T47D (cell line): ENCODE measurements at places on chromosomes 3 and 15.

DNA sequence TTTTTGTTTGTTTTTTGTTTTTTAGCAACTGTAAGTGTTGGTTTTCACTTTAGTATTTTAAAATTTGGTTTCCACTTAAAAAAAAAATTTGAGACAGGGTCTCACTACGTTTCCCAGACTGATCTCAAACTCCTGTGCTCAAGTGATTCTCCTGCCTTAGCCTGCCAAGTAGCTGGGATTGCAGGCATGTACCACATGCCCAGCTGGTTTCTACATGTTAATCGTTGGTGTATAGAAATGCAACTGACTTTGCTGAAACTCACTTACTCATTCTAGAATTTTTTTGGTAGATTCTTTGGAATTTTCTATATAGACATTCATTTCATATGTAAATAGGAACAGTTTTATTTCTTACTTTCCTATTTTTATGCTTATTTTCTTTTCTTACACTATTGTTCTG lies 244.7 kb upstream of the MRPL3 start:
- DNase-seq = no peak

DNA sequence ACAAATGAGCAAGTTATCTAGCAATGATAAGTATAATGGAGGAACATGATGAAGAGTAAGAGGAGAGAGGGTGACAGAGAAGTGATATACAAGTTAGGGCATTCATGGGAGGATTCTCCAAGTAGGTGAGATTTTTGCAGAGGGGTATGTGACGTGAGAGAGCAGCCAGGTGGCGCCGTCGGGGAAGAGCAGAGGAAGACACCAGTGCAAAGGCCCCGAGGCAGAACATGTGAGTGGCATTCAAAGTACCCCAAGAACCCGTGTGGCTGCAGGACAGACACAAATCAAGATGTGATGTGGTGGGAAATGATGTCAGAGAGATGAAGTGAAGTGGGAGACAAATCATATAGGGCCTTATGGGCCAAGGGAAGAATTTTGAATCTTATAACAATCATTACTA lies 81.8 kb upstream of the GRM7 start:
- DNase-seq = no peak

- DNase-seq = no peak
Observed at GRCh38 chr3:158095111-158095813, 11.0 kb downstream of the SHOX2 start.

- DNase-seq = peak; percentile 2
Observed at GRCh38 chr3:50675179-50676030, 678 bp downstream of the DOCK3 start.

DNA sequence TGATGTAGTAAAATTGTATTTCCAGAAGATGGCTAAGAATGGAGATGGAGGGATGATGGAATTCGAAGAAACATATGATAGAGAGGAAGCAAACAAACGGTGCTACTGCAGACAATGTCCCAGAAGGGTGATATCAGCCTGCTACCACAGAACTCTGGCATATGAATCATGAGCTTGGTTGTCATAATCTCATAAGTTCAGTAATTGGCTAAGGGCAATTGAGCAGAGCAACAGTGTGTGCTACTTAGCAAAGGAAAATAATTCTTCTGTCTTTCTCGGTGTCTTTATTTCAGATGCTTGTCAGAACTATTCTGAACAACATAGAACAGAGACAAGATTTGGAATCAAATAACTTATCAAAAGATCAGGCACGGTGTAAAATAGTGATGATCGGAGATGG lies 407.3 kb downstream of the GBE1 start:
- DNase-seq = no peak

DNA sequence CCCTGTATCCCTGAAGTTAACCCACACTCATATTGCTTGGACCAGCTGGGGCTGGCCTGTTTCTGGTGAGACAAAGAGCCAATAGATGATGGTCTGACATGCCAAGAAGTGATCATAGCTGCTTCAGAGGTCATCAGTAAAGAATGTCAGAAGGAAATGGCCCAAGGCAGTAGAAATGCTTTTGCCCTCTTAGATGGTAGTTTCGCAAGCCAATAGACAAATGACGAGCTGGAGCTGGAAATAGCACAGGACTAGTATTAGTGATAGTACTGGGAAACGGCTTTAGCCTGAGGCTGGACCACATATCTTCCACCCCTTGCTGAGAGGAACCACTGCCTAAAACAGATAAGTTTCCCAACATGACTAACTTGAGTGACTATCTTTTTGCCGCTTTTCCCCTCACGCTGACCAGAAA lies 176.1 kb upstream of the THBS1 start:
- DNase-seq = no peak

- DNase-seq = no peak
Observed at GRCh38 chr15:39783244-39783820, 691 bp upstream of the FSIP1 start.

DNA sequence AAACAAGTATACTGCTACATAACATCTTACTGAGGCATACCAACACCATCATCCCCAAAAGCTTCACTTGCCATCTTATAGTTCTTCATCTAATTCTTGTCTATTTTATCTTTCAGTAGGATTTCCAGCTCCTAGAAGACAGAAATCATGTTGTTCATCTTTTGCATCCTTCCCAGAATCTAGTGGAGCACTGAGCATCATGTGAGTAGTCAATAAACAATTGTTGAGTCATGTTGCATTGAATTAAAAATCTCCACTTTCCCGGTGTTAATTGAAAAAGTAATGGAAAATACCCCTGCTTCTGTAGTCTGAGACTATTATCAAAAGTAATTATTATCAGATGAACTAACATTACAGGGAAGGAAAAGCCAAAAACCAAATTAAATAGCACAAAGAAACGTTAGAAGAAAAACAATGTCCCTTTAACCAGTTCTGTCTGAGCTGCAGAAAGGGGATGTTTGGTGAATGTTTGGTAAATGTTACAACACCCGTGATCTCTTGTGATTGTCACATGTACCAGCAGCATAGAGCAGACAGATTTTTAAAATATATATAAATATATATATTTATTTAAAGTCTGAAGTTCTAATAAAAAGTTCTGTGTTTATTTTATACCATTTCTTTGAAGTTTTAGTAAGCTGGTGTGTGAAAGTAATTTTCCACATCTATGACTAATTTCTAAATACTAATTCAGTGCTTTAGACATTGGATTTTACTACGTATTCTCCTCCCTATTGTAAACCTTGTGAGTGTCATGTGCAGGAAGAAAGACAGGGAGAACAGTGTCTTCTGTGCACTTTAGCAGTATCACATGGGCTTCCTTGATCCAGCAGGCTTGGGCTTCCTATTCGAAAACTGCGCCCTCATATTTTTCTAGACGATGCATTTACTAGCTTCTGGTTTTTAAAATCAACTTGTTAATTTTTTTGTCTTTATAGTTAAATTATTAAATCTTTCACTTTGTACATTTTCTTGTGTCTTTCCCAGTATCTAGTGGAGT lies 85.6 kb downstream of the RAP2B start:
- DNase-seq = no peak

DNA sequence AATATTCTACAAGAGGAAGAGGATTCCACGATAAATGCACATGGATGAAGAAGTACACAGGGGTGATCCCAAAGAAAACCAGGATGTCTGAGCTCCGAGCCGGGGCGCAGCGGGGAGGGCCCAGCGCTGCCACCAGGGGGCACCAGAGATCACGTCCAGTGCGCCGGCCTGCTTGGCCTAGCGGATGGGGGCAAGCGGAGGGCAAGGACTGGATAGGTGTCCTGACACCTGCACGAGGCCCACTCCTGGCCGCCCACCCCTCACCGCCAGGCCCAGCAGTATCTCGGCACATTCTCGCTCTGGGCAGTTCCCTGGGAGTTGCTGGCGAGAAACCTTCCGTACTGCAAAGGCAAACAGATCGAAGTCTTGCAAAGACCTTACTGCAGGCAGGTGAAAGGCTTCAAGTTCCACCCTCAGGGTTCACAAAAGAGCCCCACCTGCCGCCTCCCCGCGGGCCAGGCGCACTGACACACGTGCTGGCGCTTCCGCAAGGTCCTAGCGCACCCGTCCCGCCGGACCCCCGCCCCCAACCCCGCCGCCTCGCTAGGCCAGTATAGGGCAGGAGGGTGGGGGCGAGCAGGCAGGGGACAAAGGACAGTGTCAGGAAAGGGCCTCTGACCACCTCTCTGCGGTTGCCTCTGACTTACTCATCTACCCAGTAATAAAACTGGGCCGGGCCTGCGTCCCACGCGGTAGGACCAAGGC lies 3.3 kb downstream of the ANKRD63 start:
- peak; percentile 70 for DNase-seq

- DNase-seq = no peak
Observed at GRCh38 chr15:31934821-31935220, 95.5 kb upstream of the CHRNA7 start.

DNA sequence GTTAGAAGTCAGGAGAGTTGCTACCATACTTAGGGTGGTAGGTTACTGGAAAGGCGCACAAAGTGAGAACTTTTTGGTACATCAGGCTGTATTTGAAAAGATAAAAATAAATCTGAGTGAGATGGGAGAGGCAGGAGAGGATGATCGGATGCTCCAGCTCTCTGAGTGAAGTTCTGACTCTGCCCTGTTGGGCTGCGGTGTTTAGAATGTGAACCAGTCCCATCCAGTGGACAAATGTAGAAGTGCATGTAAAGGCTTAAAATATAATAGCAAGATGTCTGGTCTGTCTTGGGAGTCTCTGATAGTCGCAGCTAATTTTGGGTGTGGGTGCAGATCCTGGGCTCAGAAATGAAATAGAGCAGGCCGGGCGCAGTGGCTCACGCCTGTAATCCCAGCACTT lies 30.4 kb downstream of the ACKR2 start:
- peak; percentile 88 for DNase-seq

DNA sequence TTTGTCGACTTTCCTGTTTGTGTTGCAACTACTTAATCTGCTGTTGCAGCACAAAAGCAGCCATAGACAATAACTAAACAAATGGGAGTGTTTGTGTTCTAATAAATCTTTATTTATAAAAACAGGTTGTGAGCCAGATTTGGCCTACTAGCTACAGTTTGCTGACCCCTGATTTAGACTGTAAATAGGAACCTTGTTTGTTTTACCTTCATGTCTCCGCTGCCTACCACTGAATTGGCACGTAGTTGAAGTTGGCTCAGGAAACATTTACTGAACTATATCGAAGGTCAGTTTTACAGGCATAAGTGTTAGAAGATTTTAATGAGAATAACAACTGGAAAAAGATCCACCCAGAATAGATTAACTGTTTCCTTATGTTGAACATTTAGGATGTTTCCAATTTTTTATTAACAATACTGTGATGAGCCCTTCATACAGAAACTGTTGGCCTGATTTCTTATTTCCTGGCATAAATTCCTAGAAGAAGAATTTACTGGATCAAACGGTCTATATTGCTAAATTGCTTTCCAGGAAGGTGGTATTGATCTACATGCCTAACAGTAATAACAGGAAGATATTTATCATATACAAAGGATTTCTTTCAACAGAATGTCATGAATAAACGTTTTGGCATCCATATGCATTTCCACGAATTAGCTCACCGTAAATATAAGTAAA lies 156.2 kb upstream of the NR2E3 start:
- DNase-seq = no peak

GRCh38 chr3:98732286-98733052 lies 30.7 kb upstream of the ST3GAL6 start:
- peak; percentile 42 for DNase-seq

DNA sequence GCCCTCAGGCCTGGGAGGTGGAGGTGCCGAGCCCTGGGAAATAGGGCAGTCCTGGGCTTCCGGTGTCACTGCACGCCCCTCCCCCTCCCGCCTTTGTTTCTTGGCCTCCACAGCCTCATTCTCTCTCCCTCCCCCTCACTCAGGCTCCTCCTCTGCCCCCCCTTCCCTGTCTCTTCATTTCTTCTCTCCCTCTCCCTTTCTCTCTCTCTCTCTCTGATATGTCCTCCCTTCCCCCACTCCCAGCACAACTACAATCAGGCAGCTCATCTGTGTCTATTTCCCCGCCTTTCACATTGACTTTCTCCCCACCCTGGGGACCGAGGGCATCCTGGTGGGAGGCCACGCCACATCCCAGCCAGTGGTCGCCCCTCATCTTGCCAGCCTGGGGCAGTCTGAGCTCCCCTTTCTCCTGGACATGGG lies 40.2 kb downstream of the IDH2 start:
- peak; percentile 32 for DNase-seq

GRCh38 chr3:123314359-123315270 lies 112.9 kb downstream of the SEC22A start:
- DNase-seq = no peak

DNA sequence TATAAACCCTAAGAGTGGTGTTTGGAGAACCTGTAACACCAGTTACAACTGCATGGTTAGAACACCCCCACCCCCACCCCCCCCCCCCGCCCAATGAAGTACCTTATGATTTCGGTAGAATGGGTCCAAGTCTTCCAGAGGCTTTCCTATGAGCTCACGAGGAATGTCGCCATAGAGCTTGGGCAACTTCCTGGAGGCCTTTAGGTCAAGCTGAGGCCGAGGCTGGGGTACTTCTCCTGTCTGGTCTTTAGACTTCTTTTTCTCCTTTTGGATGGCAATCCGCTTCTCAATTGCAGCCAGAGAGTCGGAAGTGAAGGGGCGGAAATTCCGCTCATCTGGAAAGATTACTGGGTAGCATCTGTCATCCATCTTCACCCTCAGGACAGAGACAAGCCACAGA lies 101.8 kb downstream of the SCN11A start:
- DNase-seq = no peak

GRCh38 chr3:184320104-184320445 lies 5.7 kb downstream of the EIF4G1 start:
- DNase-seq = peak; percentile 100

DNA sequence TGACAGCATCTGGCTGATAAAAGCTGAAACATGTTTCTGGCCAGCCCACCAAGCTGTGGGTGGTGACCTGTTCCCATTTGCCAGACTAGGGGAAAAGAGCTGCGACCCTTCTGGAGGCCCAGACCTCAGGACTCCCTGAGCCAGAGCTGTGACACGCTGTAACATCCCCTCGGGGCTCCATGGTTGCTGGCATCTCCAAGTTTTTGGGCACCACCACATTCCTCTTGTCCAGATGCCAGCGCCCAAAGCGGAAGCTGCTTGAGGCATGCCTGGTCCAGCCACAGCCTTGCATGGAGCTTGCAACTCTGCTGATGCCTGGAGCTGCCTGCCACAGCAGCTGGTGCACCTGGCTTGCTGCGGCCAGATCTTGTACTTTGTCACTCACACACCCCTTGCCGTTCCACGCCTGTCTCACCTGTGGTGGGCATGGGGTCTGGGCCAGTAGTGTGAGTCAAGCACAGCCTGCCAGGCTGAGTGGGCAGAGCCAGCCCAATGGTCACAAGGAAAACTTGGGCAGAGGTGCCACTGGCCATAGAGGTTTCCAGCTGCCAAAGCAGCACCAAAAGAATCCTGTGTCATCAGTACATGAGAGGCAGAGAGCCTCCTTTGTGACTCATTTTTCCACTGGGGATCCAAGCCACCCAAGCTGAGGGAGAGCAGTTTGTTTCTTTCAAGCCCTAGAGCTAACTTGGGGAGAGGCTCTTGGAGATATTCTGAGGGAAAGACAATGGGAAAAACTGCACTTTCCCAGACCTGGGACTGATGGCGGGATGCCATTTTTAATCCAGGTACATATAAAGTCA lies 45.7 kb upstream of the PTX3 start:
- DNase-seq = no peak

DNA sequence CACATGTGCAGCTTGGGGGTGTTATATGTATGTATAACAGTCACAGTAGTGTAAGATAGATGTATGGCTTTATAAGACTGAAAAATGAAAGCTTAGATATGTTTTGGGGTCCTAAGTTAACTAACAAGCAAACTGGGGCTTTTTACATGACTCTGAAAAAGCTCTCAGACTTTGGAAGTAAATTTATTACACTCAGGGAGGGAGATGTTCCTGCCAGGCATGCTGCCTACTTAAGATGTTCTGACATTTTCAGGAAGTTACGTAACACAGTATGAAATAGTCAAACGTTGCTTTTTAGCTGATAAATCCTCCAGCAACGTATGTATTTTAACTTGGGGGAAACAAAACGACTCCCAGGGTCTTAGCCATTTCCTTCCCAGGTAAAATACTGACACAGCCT lies 1.7 kb upstream of the IFT57 start:
- no peak for DNase-seq
